Mesenchymal stem cell (in vitro differentiated cells and primary cell): ENCODE measurements at places on chromosomes 7 and 10.

DNA sequence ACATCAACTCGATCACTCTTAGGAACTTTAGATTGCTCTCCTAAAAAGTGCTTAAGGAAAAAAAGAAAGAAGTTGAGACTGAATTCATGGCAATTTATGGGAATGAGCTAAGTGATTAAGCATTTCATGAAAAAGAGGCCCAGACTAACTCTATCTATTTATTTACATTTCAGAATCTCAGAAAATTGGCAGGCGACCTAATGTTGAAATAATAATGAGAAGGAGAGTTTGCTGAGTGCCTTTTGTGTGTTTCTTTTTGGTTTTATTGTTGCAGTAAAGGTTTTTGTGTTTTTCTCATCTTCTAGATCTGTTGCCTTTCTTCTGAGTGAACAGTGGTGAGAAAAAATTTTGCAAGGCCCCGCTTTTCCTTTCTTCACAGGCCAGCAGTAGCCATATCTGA, 3.8 kb downstream of the GRK5 start:
- DNase-seq = peak; percentile 83

DNA sequence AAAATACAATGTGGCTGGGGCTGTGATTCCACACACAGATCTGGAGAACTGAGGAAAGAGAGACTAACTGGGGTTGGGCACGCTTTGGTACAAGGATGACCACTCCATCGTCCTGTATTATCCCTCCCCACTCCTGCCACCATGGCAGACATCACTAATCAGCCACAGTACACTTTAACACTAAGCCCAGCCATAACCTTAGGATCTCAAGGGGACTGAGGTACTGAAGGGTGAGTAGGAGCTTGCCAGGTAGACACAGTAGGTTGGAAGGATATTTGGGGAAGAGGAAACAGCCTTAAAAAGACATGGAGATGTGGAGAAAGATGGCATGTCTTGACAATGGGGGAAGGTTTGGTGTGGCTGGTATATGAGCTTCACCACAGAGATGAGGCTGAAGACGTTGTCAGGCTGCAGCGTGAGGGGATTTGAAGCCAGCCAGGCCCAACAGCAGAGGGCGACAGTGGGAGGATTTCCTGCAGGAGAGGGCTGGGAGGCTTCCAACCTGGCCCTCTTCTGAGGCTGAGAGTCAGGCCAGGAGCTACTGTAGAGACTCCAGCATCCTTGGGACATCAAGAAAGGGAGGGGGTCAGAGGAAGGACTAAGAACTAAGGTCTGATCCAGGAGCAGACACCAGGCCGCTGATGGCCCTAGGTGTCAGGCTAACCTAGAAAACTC, 58.6 kb upstream of the COL13A1 start:
- peak; percentile 49 for DNase-seq

- no peak for DNase-seq
These were observed 307.0 kb downstream of the GATA3 start for GRCh38 chr10:8361510-8361844.

- no peak for DNase-seq
These were observed 144.5 kb downstream of the NEURL1 start for GRCh38 chr10:103637927-103638557.

DNA sequence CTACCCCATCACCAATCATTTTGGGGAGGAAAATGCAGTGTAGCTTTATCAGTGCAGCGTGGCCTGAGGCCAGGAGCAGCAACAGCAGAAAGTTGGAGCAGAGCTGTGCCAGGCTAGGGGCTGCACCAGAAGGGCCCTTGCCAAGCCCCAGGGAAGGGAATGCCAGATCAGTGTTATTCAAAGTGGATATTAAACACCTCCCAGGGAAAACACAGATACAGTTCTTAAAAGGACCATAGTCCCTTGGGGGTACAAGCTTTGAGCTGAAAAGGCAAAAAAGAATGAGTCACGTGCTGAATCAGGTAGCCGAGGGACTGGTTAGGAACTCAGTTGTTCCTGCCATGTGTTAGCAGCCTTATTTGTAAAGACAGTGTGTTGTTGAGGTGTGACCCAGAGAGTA, 54.0 kb downstream of the GSDME start:
- no peak for DNase-seq

- peak; percentile 85 for DNase-seq
These were observed 12.3 kb downstream of the KLF14 start for GRCh38 chr7:130721486-130722277.

DNA sequence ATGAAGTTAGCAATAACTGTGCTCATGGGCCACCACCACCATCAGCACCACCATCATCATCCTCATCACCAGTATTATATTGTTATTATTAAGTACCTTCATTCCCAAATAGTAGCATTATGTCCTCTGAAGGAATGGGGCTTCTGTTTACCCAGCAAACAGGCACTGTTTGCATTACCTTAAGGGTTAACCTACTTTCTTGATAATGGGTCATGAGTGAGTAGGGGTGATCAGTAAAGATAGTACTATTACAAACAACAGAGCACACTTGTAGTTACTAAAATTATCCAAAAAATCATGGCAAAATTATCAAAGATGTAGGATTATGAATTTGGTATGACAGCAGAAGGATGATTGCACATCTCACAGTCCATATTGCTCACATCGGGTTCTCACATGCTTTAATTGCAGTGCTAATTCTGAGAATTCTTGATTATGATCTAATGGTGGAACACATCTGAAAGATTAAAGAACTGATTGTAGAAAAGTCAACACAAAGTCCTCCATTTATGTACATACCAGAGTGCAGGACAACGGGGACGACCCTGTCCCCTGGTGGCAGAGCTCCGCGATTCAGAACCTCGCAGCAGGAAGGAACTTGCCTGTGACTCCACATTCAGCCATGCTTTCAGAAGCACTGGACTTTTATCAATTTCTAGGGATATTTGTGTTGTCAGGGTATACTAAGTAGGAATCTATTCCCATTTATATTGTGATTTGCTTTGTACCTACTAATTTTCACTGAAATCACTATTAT, 31.0 kb downstream of the PDE1C start:
- DNase-seq = no peak
